DMS153 (cell line): ENCODE measurements at places on chromosomes 3 and 15.
A peak's percentile ranks its signal among the peaks of the same experiment; 100 is the strongest.

DNA sequence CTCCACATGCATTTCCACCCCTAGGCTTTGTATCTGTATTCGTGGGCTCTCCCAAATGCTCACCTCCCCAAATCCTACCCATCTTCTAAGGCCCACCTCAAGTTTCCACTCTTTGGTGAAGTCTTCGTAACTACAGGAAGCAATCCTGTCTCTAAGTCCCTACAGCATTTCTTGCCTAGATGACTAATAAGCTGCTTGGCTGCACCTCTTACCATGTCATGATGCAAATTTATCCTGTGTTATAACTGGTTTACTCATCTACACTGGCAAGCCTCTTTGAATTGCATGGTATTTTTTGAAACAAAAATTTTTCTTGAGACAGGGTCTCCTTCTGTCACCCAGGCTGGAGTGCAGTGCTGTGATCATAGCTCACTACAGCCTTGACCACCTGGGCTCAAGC, 73.3 kb downstream of the SETMAR start:
- DNase-seq: no peak

DNA sequence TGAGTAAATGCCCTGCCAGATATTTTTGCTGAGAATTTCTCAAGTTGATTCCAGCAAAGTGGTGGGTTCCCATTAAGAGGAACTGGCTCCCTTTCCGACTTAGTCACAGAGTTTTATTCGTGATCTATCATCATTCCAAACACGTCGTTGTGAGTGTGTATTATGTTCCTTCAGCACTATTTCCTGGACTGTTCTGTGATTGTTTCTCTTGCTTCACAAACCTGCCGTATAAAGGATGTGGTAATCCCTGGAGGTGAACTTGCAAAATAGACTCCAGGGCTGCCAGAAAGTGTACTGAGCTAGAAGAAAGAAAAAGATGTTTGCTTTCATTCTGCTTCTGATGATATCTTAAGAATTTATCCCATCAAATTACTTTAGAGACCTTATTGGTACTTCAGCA, 14.5 kb upstream of the CAPN3 start:
- DNase-seq: no peak

- DNase-seq: peak; percentile 24
Observed at GRCh38 chr3:49017971-49018706, at the start of gene DALRD3. DALRD3 (minus strand) TSS chr3:49018580; CDS start chr3:49018564, 16 bp downstream.

- DNase-seq: no peak
Observed at GRCh38 chr15:52695154-52695553, 16.0 kb upstream of the ATOSA start.

DNA sequence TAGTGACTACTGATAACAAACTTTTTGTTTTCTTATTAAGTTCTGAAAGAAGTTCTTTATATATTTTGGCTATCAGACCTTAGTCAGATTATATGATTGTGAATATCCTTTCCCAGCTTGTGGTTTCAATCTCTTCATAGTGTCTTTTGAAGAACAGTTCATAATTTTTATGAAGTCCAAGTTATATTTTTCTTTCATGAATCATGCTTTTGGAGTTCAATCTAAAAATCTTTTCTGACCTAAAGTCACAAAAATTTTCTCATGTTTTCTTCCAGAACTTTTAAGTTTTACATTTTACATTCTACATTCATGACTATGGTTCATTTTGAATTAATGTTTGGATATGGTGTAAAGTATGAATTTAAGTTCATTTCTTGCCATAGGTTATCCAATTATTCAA, 34.2 kb upstream of the OCA2 start:
- no peak for DNase-seq
